ENCODE measurements at places on chromosomes 3 and 15. TPM values are rescaled to one million over a fixed set of nuclear protein-coding genes. Genes with fewer than 3 reads are reported as not detected.
A peak's percentile ranks its signal among the peaks of the same experiment; 100 is the strongest.

The ITIH4 gene
- 8.2 TPM for total RNA-seq

GRCh38 chr3:96677156-96677555, 137.2 kb upstream of the EPHA6 start:
- H3K27ac ChIP-seq = no peak overlapping the region
- H3K4me1 ChIP-seq = peaks cover 9% of the 10 kb centered on the region

DNA sequence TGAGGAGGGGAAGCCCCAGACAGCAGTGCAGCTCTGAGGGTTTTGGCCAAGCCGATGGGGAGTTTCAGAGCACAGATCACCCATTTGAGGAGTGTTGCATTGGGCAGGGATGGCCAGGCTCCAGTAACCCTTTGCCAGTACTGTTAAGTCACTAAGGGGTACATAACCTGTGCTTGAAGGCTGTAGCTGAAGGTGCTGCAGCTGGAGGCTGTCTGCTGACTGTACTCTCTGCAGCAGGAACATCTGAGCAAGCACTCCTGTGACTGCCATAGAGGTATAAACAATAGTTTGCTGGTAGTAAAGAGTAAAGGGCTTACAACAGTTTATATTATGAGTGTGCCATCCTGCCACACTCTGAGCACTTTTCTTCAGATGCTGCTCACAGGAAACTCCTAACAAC, 297.8 kb downstream of the EPHA3 start:
- H3K4me3 ChIP-seq = no peak overlapping the region
- DNase-seq = no peak
- H3K36me3 ChIP-seq = no peaks in the 10 kb centered on the region
- H3K27me3 ChIP-seq = no peaks in the 10 kb centered on the region
- no peaks in the 10 kb centered on the region for H3K4me1 ChIP-seq

The KLF15 gene
- 0.67 TPM for total RNA-seq

DNA sequence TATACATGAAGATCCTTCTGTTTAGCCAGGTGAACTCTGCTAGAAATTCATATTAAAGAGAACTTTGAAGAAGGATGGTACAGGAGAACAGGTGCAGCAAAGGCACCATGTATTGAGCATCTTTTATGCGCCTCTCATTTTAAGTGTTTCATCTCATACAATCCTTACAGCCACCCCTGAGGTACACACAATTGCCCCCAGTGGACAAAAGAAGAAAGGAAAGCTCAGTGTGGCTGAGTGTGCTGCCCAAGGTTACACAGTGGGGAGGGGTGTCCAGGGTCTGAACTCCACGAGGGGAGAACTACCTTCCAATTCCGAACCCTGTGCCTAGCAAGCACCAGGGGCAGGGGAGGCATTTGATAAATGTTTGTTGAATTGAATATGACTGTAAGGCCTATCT, 98.6 kb downstream of the MECOM start:
- no peak for DNase-seq
- peaks cover 1% of the 10 kb centered on the region for H3K27me3 ChIP-seq
- peaks cover 5% of the 10 kb centered on the region for H3K4me1 ChIP-seq

The WDR49 gene
- total RNA-seq = 1.8 TPM

- H3K27me3 ChIP-seq = no peaks in the 10 kb centered on the region
- H3K4me1 ChIP-seq = peaks cover 4% of the 10 kb centered on the region
- H3K4me3 ChIP-seq = no peak overlapping the region
- H3K36me3 ChIP-seq = no peaks in the 10 kb centered on the region
- no peak for DNase-seq
- no peak overlapping the region for H3K27ac ChIP-seq
These were observed 99.0 kb downstream of the MEGF11 start for GRCh38 chr15:66154581-66154980.

- peaks cover 19% of the 10 kb centered on the region for H3K4me1 ChIP-seq
- no peak overlapping the region for H3K27ac ChIP-seq
- peaks cover 4% of the 10 kb centered on the region for H3K27me3 ChIP-seq
- H3K4me3 ChIP-seq = no peak overlapping the region
These were observed 21.8 kb downstream of the ST3GAL6 start for GRCh38 chr3:98784666-98785600.

- no peak overlapping the region for H3K27ac ChIP-seq
- no peaks in the 10 kb centered on the region for H3K36me3 ChIP-seq
- no peak overlapping the region for H3K4me3 ChIP-seq
These were observed 17.1 kb downstream of the KLF15 start for GRCh38 chr3:126340081-126340511.

DNA sequence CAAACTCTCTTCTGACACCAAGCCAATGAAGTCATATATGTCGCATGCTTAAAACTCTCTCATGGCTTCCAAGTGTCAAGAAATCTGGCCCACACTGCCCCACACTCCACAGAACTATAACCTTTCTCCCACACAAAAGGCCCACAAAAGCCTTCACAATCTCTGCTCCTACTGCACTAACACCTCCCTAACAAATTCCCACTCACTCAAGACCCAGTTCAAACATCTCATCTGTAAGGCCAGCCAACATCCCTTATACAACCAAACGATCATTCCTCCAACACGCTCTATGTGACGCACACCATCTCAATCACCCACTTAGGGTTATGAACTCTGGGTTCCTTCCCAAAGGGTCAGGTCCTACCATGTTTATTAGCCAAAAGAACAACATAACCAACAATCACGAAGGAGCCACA, 13.5 kb downstream of the TBC1D2B start:
- no peak overlapping the region for H3K4me3 ChIP-seq
- no peaks in the 10 kb centered on the region for H3K27me3 ChIP-seq
- peaks cover 13% of the 10 kb centered on the region for H3K4me1 ChIP-seq

The TMCO5A gene
- not detected for total RNA-seq

DNA sequence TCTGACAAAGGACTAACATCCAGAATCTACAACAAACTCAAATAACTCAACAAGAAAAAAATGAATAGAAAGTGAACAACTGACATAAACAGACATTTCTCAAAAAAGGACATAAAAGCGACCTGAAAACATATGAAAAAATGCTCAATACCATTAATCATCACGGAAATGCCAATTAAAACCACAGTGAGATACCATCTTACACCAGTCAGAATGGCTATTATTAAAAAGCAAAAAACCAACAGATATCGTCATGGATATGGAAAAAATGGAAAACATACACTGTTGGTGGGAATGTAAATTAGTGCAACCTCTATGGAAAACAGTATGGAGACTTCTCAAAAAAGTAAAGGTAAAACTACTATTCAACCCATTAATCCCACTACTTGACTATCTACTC, 53.3 kb downstream of the ZNF385D start:
- H3K4me1 ChIP-seq = no peaks in the 10 kb centered on the region
- no peak overlapping the region for H3K4me3 ChIP-seq
- H3K36me3 ChIP-seq = no peaks in the 10 kb centered on the region
- peaks cover 3% of the 10 kb centered on the region for H3K27me3 ChIP-seq
- no peak overlapping the region for H3K27ac ChIP-seq
- no peak for DNase-seq

- H3K36me3 ChIP-seq = no peaks in the 10 kb centered on the region
- H3K27me3 ChIP-seq = no peaks in the 10 kb centered on the region
- no peak for DNase-seq
- peaks cover 10% of the 10 kb centered on the region for H3K4me1 ChIP-seq
- no peak overlapping the region for H3K4me3 ChIP-seq
These were observed 223.4 kb downstream of the STT3B start for GRCh38 chr3:31755926-31756658.

DNA sequence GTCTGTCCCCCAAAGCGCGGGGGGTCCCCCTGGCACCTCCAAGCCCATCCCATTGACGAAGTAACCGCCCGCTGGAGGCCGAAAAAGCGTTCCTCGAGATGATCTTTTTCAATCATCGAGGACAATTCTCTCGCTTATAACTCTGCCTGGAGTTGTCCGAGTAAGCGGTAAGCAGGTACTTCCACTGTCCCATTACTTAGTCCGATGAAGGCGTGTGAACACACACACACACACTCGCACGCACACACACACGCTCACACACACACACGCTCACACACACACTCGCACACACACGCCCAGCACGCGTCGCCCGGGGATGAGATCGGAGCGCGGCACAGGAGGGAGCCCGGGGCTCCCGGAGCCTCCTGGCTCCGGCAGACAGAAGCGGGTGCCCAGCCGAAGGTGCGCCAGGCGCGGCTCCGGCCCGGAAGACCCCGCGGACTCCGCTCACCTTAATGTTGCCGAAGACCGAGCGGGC, 430 bp downstream of the SLCO2A1 start:
- H3K4me1 ChIP-seq = peaks cover 2% of the 10 kb centered on the region
- H3K27me3 ChIP-seq = peaks cover 18% of the 10 kb centered on the region
- peak overlapping the region; percentile 97 for H3K4me3 ChIP-seq
- H3K27ac ChIP-seq = no peak overlapping the region

DNA sequence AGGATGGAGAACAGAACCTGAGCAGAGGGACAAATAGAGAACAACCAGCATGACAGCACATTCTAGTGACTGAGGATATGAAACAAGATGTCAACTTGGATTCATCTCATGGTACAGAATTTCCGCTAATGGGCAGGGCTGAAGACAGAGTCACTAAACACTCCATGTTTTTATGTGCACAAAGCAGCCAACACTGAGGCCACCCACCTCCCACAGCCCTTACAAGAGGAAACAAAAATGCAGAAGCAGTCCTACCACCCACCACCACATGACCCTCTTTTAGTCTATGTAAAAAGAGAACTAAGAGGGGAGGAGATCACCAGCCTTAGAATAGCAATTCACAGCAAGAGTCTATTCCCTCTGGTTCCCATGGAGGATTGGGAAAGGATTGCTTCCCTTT, 131.4 kb upstream of the UBE2E2 start:
- H3K4me3 ChIP-seq = no peak overlapping the region
- no peak for DNase-seq
- H3K27me3 ChIP-seq = no peaks in the 10 kb centered on the region
- H3K27ac ChIP-seq = peak overlapping the region; percentile 45
- H3K36me3 ChIP-seq = no peaks in the 10 kb centered on the region

GRCh38 chr3:172129850-172130716, 90.7 kb downstream of the FNDC3B start:
- H3K27me3 ChIP-seq = peaks cover 2% of the 10 kb centered on the region
- peak overlapping the region; percentile 72 for H3K27ac ChIP-seq
- H3K36me3 ChIP-seq = peaks cover 41% of the 10 kb centered on the region
- no peak overlapping the region for H3K4me3 ChIP-seq
- DNase-seq = no peak

The GOLGA8J gene
- not detected for total RNA-seq

The USP4 gene
- 55.0 TPM for total RNA-seq

The DOCK3 gene
- 1.3 TPM for total RNA-seq

DNA sequence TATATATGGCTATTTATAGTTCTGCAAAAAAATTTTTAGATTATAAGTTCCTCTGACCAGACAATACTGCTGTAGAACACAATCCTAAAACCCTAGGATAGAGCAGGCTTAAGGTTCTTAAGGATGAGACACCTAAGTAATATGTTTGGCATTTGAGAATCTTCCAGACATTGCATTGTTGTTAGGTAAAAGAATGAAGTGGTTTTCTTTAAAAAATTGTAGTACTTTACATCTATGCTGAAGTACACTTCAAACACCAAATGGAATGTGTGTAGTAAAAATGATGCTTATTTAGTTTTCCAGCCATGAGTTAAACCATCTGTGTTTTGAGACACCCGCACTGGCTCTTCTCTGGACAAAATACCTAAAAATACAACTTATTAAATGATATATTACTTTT, 857.7 kb downstream of the OTOL1 start:
- no peak for DNase-seq
- no peak overlapping the region for H3K27ac ChIP-seq
- H3K36me3 ChIP-seq = no peaks in the 10 kb centered on the region

GRCh38 chr3:17057321-17057720, 172.6 kb downstream of the PLCL2 start:
- H3K4me3 ChIP-seq = no peak overlapping the region
- peaks cover 13% of the 10 kb centered on the region for H3K36me3 ChIP-seq
- no peak for DNase-seq
- H3K27me3 ChIP-seq = no peaks in the 10 kb centered on the region

GRCh38 chr3:34072297-34072696, 273.9 kb downstream of the PDCD6IP start:
- no peak overlapping the region for H3K27ac ChIP-seq
- H3K27me3 ChIP-seq = no peaks in the 10 kb centered on the region
- peaks cover 28% of the 10 kb centered on the region for H3K4me1 ChIP-seq
- no peaks in the 10 kb centered on the region for H3K36me3 ChIP-seq
- DNase-seq = no peak

GRCh38 chr15:34437687-34438086, at the start of gene GOLGA8A:
GOLGA8A (minus strand) TSS chr15:34437808; CDS start chr15:34389691, 48,117 bp downstream.
- H3K27me3 ChIP-seq = peaks cover 11% of the 10 kb centered on the region
- H3K36me3 ChIP-seq = peaks cover 22% of the 10 kb centered on the region
- H3K27ac ChIP-seq = no peak within 1 kb of the TSS
- DNase-seq = peak; percentile 68

The PARP15 gene
- 0.36 TPM for total RNA-seq
